ENCODE measurements at places on chromosomes 3 and 15.

- DNase-seq: peak; percentile 50
Measured at GRCh38 chr15:40930430-40931299, 1.5 kb downstream of the DLL4 start.

- DNase-seq: no peak
Measured at GRCh38 chr15:69319384-69320375, 21.0 kb downstream of the PAQR5 start.

GRCh38 chr3:42012383-42012934 lies 50.6 kb upstream of the ULK4 start:
- DNase-seq: no peak

DNA sequence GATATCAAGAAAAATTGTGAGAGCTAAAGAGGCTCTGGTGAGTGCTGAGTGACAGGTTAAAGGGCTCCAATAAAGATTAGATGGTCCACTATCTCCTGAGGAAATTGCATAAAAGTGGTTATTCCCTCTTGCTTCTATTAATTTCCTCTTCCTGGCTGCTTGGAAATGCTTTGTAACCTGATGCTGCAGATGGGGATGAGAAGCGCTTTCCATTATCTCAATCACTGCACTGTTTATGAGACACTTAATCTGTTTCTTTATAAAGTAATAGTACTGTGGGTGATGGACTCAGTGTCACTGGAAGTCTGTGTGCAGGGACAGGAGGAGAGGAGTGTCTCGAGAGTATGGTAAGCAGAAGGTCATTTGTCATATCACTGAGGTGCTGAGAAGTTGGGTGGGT lies 305.3 kb downstream of the EPHB1 start:
- no peak for DNase-seq

GRCh38 chr15:49521802-49522201 lies 98.8 kb downstream of the FGF7 start:
- DNase-seq: no peak

- DNase-seq: no peak
Measured at GRCh38 chr15:63473007-63473748, 31.2 kb upstream of the USP3 start.

- DNase-seq: no peak
Measured at GRCh38 chr15:90481023-90481422, 48.7 kb upstream of the CRTC3 start.

GRCh38 chr3:118587847-118588246 lies 446.8 kb downstream of the IGSF11 start:
- no peak for DNase-seq

GRCh38 chr15:66570842-66571478 lies 5.2 kb upstream of the LCTL start:
- no peak for DNase-seq

- no peak for DNase-seq
Measured at GRCh38 chr3:149579838-149580542, 77.8 kb downstream of the WWTR1 start.

DNA sequence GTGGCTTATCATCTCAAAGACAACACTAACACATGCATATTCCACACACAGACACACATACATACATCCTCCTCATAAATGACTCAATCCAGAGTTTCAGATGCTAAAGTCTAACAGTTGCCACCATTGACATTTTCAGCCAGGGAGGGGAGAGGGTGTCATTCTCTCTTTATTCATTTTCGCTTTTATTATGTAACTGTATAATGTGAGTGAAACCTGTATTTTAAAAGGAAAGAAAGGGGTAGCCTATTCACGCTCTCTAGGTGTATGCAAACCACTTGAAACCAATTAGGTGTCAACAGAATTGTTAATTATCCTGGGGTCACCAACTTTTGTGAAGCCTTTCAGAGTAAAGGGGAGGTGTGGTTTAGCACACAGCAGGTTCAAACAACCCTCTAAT lies 1282.9 kb downstream of the ROBO2 start:
- DNase-seq: no peak

DNA sequence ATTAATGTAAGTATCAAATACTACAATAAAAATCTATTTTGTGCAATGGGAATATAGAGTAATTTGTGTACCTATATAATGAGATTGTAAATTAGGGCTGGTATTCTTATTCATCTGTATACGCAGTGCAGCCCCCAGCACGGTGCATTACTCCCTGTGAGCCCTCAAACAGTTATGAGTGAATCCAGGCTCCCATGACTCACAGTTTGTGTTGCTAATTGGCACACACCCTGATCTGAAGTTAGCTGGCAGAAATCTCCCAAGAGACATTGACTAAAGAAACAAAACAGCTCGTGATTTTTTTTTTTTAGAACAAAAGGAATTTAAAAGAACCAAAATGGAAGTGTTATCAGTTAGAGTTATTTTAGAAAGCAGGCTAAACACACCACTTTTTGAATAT lies 15.7 kb downstream of the GK5 start:
- no peak for DNase-seq

DNA sequence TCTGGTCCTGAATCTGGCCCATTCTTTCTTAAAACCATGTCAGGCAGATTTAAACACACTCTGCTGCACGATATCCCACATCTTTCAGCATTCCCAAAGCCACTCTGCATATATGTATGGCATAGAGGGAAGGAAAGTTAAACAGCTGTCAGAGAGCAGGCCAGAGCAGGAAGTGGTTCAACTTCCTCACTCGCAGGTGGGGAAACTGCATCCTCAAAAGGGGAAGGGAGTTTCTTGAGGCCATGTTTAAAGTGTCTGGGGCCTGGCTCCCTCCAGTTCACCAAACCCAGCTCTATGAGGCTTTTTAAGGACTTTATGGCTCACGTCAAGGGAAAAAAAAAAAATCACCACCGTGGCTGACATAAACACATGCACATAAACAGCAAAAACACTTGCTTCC lies 123.1 kb downstream of the OPA1 start:
- no peak for DNase-seq

- no peak for DNase-seq
Measured at GRCh38 chr3:150128126-150128525, 157.4 kb upstream of the PFN2 start.

- no peak for DNase-seq
Measured at GRCh38 chr15:62119227-62119864, 45.7 kb downstream of the C2CD4B start.

DNA sequence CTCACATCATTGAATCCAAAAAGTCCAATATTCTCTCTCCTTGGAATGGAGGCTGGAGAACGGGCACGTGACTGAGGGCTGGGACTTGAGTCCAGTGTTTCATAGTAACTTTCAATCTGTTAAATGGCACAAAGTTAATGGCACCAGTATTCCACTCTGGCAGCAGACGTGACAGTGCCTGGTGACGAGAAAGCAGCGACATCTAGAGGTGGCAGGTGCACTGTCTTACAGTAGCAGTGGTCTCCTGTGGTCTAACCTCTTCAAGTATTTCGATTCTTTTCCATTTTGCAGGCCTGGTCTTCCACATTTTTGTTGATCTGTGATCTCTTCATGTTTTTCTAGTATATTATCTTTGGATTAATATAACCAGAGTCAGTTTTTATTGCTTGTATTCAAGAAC lies 107.1 kb downstream of the OXSM start:
- no peak for DNase-seq

DNA sequence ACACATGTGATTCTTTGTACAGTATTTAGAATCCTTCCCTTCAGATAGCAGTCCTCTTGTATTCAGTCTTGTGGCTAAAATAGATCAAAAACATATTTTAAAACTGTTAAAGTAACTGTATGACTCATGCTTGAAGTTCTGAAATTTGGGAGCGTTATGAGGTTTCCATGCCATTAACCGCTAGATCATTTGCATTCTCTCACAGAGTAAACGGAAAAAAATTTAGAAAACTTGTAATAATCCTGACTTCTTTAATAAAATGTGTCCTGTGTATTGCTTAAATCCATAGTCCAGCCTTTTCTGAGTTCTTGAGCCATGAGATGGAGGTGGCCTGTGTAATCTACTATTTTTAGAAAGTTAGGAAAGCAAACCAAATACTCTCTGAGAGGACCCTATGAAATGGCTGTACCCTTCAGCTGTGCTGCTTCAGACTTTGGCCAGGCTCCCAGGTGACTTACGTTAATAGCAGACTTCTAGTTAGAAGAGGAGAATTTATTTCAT lies 33.8 kb downstream of the MBNL1 start:
- DNase-seq: no peak

DNA sequence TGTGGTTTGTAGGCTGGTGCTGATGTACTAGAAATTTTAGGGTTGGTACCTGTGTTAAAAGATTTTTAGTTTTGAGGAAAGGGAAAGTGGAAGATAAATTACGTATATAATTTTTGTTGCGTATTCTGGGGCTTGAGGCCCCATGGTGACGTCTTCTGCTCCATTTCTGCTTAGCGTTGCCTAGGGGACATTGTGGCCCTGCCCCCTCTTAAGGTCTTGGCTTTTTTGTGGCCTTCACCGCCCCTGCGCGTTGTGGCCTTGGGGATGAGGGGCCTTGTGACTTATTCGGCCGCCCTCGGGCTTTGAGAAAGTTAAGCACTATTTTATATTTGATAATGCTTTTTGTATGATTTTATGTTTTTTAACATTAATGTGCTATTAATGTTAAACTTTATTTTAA lies 182.0 kb downstream of the KLF13 start:
- DNase-seq: no peak

DNA sequence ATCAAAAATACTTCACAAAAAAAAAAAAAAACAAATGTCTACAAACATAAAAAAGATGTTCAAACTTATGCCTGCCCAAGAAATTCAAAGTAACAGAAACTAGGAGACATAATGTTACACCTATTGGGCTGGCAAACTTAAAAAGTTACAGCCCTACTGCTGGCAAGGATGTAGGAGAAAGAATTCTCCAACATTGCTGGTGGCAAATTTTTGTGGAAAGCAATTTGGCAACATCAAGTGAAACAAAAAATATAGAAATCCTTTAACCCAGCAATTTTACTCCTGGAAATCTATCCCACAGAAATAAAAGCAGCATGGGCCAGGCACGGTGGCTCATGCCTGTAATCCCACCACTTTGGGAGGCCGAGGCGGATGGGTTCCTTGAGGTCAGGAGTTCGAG lies 73.2 kb downstream of the STAG1 start:
- DNase-seq: no peak

DNA sequence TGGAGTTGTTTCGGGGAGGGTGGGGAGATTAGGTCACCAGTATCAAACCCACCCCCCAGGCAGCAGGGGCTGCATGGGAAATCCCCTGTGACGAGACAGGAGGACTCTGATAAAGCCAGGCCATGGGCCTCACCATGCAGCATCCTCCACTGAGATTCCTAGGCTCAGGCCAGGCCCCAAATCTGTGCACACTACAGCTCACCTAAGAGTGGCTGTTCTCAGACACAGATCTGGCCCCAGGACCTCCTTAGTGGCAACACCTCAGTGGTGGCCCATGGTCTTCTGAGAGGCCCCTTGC lies 29.0 kb downstream of the PXYLP1 start:
- DNase-seq: no peak

GRCh38 chr3:37712918-37713817 lies 148.5 kb upstream of the CTDSPL start:
- no peak for DNase-seq

GRCh38 chr3:136311261-136311660 lies 61.1 kb downstream of the PCCB start:
- DNase-seq: no peak

DNA sequence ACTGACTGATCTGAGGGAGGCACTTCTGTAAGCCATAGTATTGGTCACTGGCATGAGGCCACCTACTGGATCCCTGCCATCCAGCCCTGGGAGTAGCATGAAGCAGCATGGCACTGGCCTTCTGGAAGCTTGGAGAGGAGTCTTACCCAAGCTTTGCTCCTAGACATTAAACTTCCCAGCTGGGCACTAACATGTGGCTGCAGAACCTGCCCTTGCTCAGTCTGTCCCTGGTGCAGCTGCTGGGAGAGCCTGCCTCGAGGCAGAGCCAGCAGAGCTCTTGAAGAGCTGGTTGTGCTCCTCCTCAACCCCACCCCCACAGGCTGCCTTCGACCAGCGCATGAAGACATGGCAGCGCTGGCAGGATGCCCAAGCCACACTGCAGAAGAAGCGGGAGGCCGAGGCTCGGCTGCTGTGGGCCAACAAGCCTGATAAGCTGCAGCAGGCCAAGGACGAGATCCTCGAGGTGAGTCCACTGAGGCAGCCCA lies 17.1 kb upstream of the SNX22 start:
- DNase-seq: no peak

DNA sequence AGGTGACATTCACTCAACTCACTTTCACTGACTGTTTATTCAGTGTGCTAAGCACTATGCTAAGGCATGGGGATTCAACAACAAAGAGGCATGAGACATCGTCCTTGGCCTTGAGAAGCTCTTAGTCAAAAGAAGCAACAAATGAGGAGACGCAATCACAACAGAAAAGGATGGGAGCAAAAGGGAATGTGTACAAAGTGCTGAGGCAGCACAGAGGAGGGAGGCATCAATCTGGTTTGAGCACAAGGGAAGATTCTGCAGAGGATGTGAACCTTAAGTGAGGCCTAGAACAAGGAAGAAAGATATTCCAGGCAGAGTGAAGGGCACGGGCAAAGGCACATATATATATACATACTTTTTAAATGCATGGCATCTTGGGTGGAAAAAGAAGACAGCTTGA lies 151.3 kb downstream of the ERC2 start:
- DNase-seq: no peak

- DNase-seq: no peak
Measured at GRCh38 chr3:59953104-59953503, 903.3 kb upstream of the CFAP20DC start.

DNA sequence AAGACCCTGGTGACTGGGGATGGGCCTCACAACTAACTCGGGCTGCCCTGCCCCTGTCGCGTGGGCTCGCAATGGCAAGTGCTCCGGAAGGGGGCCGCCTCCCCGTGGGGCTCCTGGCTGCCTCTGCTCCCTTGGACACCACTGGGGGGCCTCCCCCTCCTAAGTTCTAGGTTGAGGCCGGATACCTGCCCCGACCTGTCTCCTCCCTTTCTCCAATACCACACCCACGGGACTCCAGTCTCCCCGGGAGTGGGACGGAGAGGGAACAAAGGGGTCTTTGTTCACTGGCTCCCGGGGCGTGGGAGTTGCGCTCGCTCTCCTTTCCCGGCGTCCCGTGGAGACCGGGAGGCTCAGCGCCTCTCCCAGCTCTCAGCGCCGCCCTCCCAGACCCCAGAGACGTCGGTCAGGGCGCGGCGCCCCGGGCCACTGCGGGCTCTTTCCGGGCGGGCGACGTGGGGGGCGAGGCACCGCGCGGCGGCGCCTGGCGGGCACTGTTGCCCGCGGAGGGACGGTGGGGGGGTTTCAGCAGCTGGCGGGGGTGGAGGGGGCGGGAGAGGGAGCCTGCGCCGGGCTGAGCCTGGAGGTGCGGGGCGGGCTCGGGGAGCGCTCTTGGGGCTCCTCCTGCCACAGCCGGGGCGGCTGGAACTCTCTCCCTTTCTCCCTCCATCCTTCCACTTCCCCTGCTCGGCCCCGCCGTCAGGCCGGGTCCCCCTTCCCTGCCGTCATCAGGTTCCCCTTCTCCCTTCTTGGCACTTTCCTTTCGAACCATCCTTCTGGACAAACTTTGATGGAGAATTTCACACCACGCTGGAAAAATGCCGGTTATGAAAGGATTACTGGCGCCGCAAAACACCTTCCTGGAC lies at the start of gene KCNH8:
Gene KCNH8 (plus strand): TSS at position 606 of the 863 bp plus-strand sequence. CDS start 210 bp downstream, at position 816.
- DNase-seq: no peak

DNA sequence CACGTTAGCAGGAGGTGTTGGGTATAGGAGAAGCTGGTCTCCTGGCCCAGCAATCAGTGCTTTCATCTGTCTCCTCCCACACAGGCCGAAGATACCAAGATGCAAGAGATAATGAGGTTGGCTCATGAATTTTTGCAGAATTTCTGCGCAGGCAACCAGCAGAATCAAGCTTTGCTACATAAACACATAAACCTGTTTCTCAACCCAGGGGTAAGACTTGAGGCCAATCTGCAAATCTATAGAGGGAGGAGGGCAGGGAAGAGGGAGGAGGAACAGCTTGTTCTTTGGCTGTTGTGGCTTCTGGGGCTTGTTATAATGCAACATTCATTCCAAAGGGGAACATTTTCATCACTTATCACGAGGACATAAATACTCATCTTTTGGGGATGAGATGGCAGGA lies 195.3 kb downstream of the ITPR1 start:
- no peak for DNase-seq

Measured in activated T-cell treated with anti-CD3 and anti-CD28 coated beads for 4 hours (primary cell).